Muscle of back (tissue), 13 donors: ENCODE measurements at places on chromosomes 7 and 10. TPM values are rescaled to one million over a fixed set of nuclear protein-coding genes. Genes with fewer than 3 reads are reported as not detected.

DNA sequence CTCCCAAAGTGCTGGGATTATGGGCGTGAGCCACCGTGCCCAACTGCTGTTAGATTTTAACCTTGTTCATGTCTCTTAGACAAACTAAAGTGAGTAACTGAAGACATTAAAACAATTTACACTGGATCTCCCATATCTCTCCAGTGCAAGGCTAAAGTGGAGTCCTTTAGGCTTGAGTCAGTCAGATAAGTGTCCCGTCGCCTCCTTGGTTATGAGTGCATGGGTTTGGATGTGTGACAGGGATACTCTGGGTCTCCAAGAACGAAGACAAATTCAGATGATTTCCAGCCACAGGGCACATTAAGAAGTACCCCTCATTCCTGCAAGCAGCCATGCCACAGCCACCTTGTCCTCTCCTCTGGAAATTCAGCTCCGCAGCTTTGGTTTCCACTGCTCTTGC lies 66.1 kb upstream of the PDZD8 start:
- no peak for DNase-seq

DNA sequence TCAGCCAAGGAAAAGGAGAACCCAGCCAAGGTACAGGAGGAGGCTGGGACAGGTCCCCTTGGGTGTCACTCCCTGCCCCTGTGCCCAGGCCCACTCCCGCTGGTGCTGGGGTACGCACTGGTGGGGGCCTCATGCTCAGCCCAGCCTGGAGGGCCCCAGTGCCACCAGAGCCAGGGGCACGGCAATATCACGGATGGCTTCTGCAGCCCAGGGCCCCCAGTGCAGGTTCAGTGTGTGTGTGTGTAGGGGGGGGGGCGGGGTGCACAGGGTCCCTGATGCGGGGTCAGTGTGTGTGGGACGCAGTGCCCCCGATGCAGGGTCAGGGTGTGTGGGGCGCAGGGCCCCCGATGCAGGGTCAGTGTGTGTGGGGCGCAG lies 23.4 kb upstream of the ZNF716 start:
- DNase-seq = no peak

DNA sequence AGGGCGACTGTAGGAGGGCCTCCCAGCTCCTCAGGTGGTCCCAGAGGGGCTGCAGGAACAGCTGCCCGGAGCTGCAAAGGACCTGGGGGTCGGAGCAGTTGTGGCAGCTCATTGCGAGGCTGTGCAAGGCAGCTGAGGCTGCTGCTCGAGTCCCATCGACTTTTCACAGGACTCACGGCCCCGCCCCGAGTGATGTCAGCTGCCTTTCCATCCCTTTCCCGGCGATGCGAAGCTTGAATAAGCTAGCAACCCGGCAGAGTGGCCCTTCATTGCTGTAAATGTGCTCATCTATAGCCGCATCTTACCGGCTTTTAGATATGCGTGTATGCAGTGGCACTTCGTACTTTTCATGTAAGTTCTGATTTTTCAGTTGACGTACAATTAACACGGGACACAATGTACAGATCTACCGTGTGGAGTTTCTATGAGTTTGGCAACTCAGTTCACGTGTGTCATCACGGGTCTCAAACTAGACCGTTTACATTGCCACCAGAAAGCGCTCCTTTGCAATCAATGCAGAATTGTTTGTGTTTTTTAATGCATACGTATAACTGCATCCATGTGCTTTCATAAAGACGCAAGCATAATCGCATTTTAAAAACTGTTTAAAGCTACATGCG lies at the start of gene CH25H:
Gene CH25H (minus strand): TSS at position 137 of the 620 bp plus-strand sequence. CDS start 25 bp downstream, at position 112.
- DNase-seq = peak; percentile 93

SGPL1 gene
- 21.0 TPM for polyA plus RNA-seq

GNG11 gene
- polyA plus RNA-seq = 32.6 TPM

PIP gene
- not detected for polyA plus RNA-seq
